T-cell (primary cell): ENCODE measurements at places on chromosomes 16 and 17. TPM values are rescaled to one million over a fixed set of nuclear protein-coding genes. Genes with fewer than 3 reads are reported as not detected.

DNA sequence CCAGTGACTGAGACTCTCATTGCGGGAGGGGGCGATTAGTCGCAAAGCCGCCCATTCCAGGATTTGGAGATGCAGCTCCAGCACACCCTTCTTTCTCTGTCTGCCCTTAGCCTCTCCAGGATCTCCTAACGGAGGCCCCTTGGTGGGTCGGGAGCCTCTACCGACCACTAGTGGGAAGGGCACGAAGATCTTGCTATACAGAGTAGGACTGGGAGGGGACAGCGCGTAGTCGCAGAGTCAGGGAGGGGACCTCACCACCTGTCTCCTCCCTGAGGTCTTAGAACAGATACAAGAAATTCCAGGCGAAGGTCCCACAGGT is 588 bp upstream of the SMTNL2 start:
- H3K27ac ChIP-seq = no peak overlapping the region
- no peaks in the 10 kb centered on the region for H3K36me3 ChIP-seq
- peak overlapping the region; percentile 31 for H3K4me3 ChIP-seq
- no peak for DNase-seq
- no peaks in the 10 kb centered on the region for H3K4me1 ChIP-seq

ABCC11 gene
- not detected for total RNA-seq

DNA sequence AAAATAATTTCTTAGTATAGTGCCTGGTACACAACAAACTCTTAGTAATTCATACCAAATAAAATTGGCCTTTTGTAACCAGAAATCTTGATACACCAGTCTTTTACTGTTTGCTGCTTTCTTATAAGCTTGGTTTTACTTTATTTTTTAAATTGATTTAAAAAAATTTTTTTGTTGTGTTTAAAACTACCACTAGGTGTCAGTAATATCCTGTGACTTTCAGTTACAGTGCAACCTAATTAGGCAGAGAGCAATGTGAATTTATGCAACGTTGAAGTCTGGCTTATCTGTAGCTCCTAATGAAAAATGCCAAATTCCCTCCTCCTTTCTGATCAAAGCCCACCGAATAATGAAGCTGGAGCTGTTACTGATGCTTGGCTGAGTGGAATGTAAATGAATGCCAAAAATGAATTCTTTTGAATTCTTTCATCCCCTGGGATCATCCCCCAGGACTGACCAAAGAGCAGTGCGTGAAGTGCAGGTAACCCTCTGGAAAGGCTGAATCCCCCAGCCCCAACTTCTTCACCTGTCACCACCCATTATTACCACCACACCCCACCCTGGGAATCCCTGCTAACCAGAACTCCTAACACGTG is 3.8 kb downstream of the ERCC4 start:
- peaks cover 17% of the 10 kb centered on the region for H3K4me1 ChIP-seq
- H3K4me3 ChIP-seq = no peak overlapping the region
- no peak overlapping the region for H3K27ac ChIP-seq
- no peak for DNase-seq

GRCh38 chr17:83008526-83008925 is 70.9 kb upstream of the METRNL start:
- no peak overlapping the region for H3K4me3 ChIP-seq
- no peak for DNase-seq
- H3K36me3 ChIP-seq = peaks cover 16% of the 10 kb centered on the region
- H3K27me3 ChIP-seq = no peaks in the 10 kb centered on the region
- H3K4me1 ChIP-seq = no peaks in the 10 kb centered on the region

DNA sequence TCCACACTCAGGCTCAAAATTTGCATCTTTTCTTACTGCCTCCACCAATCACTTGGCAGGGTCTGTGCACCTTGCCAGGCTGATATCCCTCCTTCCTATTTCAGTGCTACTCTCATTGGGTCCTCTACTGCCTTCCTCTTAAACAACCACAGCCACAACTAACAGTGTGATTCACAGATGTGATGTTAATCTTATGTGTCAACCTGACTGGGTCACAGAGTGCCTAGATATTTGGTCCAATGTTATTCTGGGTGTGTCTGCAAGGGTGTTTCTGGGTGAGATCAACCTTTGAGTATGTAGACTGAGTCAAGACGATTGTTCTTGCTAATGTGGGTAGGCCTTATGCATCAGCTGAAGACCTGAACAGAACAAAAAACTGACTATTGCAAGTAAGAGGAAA is 51.3 kb upstream of the IRX6 start:
- no peak overlapping the region for H3K4me3 ChIP-seq
- H3K4me1 ChIP-seq = no peaks in the 10 kb centered on the region
- H3K27me3 ChIP-seq = no peaks in the 10 kb centered on the region
- H3K36me3 ChIP-seq = no peaks in the 10 kb centered on the region

DNA sequence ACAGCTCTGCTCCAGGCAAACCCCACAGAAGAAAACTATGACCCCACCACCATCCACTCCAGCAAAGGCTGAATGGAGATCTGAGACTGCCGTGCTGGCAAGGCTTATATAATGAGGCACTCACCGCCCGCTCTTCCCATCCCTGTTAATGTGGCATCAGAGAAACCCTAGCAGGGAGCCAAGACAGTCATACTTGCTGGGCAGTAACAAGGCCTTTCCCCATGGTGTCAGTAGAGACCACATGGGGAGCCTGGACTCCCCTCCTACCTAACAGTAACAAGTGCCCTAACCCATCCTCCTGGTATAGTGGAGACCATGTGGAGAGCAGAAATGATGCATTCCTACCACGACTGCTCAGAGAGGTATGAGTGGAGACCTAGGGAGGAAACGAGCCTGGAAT is 235.2 kb downstream of the C16orf78 start:
- DNase-seq = no peak
- no peak overlapping the region for H3K4me3 ChIP-seq
- no peak overlapping the region for H3K27ac ChIP-seq
- no peaks in the 10 kb centered on the region for H3K27me3 ChIP-seq
- H3K4me1 ChIP-seq = no peaks in the 10 kb centered on the region
- H3K36me3 ChIP-seq = no peaks in the 10 kb centered on the region

CD300LG gene
- total RNA-seq = not detected
